Colonic mucosa (tissue), 4 donors: ENCODE measurements at places on chromosomes 5 and 9. TPM values are rescaled to one million over a fixed set of nuclear protein-coding genes. Genes with fewer than 3 reads are reported as not detected.

The AKNA gene
- total RNA-seq = 26.9 TPM

The PCDHGA3 gene
- total RNA-seq = 0.21 TPM

The LURAP1L gene
- total RNA-seq = 19.3 TPM

The ARPC5L gene
- 50.0 TPM for total RNA-seq

The SLC25A2 gene
- 1.1 TPM for total RNA-seq

The ADRB2 gene
- 0.94 TPM for total RNA-seq

The PCSK1 gene
- 3.6 TPM for total RNA-seq

The SETX gene
- 36.8 TPM for total RNA-seq

The PCDHB13 gene
- 1.3 TPM for total RNA-seq

The LCN9 gene
- total RNA-seq = not detected

The ACOT12 gene
- total RNA-seq = not detected

The KIF3A gene
- 4.0 TPM for total RNA-seq
